ENCODE measurements at places on chromosomes 1 and 21. TPM values are rescaled to one million over a fixed set of nuclear protein-coding genes. Genes with fewer than 3 reads are reported as not detected.

- no peak for DNase-seq
These were observed 21.2 kb downstream of the AJAP1 start for GRCh38 chr1:4675454-4676186.

GRCh38 chr1:161045736-161046604 lies at the start of gene USF1:
Gene USF1, minus strand, starts transcription at chr1:161045977. Its CDS starts 2,702 bp downstream, at chr1:161043275.
- peak; percentile 88 for DNase-seq

DNA sequence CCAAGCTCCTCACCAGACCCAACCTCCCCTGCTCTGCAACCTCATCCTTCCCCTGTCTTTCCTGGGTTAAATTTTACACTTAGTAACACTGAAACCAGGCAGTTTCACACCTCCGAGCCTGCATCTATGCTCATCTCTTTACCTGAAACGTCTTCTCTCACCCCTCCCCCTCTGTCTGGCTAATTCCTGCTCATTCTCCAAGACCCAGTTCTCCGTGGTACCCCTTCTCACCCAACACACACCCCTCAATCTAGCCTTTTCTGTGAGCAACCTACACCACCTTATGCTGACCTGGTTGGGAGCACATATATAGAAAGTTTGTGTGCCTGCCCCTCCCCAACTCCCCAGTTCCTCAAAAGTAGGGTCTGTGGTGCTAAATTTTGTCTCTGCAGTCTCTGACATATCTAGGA lies 3.7 kb upstream of the KIAA1614 start:
- DNase-seq = no peak

GRCh38 chr1:14263671-14264070 lies 334.8 kb upstream of the KAZN start:
- no peak for DNase-seq

- no peak for DNase-seq
These were observed 5.3 kb upstream of the MAP3K7CL start for GRCh38 chr21:29125191-29125590.

DNA sequence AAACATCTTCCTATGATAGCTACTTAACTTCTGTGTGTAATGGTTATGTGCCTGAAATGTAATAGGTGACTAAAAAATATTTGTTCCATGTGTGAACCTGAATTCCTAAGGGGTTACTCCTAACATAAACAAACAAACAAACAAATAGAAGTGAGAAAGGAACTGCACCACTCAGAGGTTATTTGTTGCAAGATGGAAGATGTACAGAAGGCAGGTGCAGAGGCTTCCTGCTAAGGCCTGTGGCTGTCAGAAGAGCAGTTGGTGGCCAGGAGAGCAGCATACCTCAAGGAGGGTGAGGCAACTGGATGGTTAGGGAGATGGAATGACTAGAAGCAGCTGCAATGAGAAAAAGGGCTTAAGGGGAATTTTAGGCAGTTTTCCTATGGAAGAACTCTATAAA lies 940.6 kb downstream of the TTLL7 start:
- no peak for DNase-seq

GRCh38 chr1:227959325-227959860 lies 11.7 kb upstream of the WNT9A start:
- DNase-seq = no peak

DNA sequence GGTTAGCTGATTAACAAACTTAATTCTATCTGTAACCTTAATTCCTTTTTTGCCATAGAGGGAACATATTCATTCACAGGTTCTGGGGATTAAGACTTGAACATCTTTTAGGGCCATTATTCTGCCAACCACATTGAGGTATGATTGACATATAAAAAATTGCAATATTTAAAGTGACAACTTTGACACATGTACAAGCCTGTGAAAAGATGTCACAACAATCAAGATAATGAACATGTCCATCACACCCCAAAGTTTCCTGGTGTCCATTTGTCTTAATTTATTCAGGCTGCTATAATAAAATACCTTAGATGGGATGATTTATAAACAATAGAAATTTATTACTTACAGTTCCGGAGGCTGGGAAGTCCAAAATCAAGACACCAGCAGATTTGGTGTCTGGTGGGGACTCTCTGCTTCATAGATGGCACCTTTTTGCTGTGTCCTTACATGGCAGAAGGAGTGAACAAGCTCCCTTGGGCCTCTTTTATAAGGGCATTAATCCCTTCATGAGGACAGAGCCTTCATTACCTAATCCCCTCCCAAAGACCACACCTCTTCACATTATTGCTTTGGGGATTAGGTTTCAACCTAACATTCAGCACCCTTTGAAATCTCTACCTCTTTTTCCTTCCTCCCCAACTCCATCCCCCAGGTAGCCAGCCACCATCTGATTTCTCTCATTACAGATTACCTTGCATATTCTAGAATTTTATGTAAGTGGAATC lies 33.0 kb upstream of the TP53BP2 start:
- no peak for DNase-seq

- no peak for DNase-seq
These were observed 56.4 kb downstream of the EDN2 start for GRCh38 chr1:41427916-41428737.

GRCh38 chr1:1291548-1292441 lies 11.6 kb downstream of the SCNN1D start:
- peak; percentile 75 for DNase-seq

DNA sequence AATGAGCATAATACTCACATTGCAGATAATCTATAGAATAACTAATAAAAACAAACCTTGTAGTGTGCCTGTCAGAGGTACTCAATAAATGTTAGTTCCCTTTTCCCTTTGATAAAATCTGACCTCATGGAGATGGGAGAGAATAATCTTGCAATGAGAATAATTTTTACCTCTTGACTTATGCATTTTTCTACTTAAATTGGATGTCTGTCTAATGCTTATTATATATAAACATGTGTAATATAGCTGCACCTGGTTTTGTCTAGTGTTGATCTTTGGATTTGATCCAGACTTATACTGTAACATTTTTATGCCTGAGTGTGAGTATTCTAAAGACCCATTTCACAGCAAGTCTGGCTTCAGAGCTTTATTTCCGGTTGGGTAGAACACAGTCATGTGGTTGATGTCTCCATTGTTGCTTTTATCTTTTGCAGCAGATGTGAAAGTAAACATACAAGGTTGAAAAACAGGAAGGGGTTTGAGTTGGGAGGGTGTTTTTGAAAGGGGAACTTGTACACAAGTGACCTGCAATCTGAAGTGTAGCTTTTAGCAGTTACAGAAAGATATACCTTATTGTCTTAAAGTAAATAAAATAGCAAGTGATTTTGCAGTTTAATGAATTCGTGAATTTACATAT lies 12.4 kb downstream of the EPB41 start:
- DNase-seq = peak; percentile 21

DNA sequence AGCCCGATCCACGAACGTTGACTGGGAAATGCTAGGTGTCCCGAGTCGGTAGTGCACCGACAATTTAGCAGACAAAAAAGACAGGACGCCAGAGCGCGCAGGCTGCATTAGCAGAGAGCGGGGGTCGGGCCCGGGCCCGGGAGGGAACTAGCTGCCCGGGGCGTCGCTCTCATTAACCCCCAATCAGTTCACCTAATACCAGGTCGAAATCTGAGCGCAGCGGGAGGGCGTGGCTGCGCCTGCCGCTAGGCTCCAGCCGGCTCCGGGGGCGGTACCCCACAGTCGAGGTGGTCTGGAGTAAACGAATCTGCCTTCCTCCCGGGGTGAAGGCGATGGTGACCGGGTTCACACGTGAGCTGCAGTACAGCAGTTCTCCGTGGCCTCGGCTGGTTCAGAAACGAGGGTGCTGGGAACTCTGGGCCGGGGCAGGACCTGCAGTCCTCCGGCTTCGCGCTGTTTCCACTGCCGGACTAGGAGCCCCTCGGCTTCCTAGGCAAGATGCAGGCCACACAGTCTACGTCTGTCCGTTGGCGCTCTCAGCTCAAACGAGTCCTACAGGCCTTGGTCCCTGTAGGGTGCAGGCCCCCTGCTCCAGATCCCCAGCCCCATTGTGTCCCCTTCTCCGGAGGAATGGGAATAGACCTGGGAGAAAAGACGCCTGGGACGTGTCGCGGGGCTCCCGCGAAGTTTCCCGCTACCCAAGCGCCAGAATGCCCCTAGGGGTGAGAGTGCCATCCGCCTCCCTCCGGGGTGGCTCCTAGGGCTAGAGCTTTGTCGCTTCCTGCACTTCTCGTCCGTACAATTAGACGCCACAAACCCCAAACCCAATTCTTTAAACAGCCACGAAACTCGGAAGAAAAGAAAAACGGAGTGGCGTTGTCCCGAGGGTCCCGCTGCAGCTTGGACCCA lies 2.0 kb downstream of the GFI1 start:
- DNase-seq = peak; percentile 65

DNA sequence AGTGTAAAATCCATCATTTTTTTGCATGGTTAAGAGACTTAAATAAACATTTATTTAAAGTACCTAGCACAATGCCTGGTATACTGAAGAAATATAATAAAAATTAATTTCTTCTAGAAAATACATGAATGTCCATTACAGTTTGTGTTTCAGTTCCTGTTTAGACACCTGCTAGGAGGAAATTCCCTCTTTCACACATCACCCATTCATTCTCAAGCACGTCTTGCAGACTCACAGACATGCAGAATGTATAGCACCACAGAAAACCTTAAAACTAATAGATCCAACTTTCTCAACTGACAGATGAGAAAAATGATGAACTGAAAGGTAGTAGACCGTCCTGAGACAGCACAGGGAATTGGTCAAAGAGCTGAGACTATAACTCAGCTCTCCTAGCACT lies 172.2 kb upstream of the C8B start:
- DNase-seq = no peak

DNA sequence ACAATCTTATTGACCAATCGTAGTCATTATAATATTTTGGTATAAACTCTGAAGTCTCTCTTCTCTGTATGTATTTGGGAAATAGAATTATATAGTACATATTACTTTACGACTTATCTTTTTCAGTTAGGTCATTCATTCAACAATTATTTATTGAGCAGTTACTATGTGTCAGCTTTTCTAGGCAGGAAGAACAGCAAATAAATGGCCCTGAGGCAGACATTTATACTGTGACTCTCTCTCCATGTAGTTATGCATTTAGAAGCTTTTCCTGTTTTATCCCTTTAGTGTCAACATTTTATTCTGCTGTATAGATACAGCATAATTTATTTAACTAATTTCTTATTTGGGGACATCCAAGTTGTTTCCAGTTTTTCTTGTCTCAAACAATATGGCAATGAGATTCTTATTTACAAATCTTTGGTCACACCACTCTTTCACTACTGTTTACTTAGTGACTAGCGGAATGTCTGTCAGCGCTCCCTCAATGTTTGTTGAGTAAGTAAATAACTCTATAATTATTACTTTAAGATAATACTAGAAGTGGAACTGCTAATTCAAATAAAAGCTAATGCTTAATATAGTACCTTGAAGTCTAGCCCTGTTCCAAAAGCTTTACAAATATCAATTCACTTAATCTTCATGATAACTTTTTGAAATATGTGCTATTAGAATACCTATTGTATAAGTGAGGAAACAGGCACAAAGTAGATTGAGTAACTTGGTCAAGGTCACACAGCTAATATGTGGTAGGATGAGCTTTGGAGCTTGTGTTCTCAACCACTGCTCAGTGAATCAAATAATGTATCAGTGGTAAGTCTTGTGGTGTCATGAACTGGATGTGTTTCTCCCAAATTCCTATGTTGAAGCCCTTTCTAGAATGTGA lies 465.6 kb downstream of the SIPA1L2 start:
- no peak for DNase-seq

GRCh38 chr1:197096137-197096536 lies 29.1 kb upstream of the F13B start:
- no peak for DNase-seq

- DNase-seq = no peak
These were observed 15.7 kb downstream of the S100A16 start for GRCh38 chr1:153597206-153597605.

GRCh38 chr1:55720261-55720660 lies 505.1 kb upstream of the USP24 start:
- no peak for DNase-seq

GRCh38 chr1:91876781-91877573 lies 9.0 kb downstream of the TGFBR3 start:
- no peak for DNase-seq

DNA sequence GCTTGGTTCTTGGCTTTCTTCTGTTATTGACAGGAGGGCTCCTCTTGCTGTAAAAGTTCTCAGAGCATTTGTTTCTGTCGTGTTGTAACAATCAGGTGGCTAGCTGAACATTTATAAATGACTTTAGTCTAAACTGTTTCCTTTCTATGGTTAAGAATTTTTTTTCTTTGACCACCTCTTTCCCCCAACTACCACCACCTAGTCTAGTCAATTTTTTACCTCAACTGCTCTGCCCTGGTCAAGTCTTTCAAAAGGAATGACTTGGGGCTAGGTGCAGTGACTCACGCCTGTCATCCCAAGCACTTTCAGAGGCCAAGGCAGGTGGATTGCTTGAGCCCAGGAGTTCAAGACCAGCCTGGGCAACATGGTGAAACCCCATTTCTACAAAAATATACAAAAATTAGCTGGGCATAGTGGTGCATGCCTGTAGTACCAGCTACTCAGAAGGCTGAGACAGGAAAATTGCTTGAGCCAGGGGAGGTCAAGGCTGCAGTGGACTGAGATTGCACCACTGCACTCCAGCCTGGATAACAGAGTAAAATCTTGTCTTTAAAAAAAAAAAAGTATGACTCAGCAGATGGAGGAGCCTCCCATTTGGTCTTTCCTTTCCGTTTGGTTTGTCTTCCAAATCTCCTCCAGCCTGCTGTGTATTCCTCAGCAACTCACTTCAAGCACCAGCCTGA lies 40.7 kb downstream of the MAP3K21 start:
- DNase-seq = no peak

DNA sequence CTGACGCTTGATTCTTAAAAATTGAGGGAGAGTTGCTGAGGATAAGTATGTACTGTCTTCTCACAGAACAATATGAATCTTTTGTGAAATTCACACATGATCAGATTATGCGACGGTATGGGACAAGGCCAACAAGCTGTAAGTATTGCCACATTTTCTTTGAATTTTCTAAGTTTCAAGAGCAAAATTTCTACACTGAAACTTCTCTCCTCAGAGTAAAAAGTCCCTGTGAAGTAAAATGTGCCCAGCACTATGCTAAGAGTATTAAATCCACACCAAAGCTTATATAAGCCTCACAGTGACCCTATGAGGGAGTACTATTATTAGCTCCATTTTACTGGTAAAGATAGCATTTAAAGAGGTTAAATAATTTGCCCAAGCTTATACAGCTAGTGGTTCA lies 12.2 kb downstream of the AKIRIN1 start:
- DNase-seq = no peak

The GPR25 gene
- total RNA-seq = 1.7 TPM

The CFAP298 gene
- total RNA-seq = 7.5 TPM

The UTP25 gene
- 7.9 TPM for total RNA-seq

The NUDT4B gene
- total RNA-seq = not detected

The TTC22 gene
- total RNA-seq = 4.2 TPM

The ARHGEF10L gene
- total RNA-seq = not detected

All from CD8-positive, alpha-beta T cell (primary cell).